Upper lobe of right lung (tissue), 1 donor: ENCODE measurements at places on chromosomes 4 and X. TPM values are rescaled to one million over a fixed set of nuclear protein-coding genes. Genes with fewer than 3 reads are reported as not detected.

ATP8A1 gene
- 79.3 TPM for total RNA-seq

GRCh38 chr4:186294160-186294559 is 28.2 kb downstream of the F11 start:
- H3K4me1 ChIP-seq, result no peaks in the 10 kb centered on the region
- no peak for DNase-seq
- no peaks in the 10 kb centered on the region for H3K36me3 ChIP-seq
- peaks cover 12% of the 10 kb centered on the region for H3K27me3 ChIP-seq
- no peak overlapping the region for H3K4me3 ChIP-seq
- H3K27ac ChIP-seq, result no peak overlapping the region

- no peak for DNase-seq
- H3K4me3 ChIP-seq, result no peak overlapping the region
- H3K27ac ChIP-seq, result no peak overlapping the region
- H3K27me3 ChIP-seq, result no peaks in the 10 kb centered on the region
- H3K4me1 ChIP-seq, result no peaks in the 10 kb centered on the region
These were observed 26.3 kb upstream of the ACTRT1 start for GRCh38 chrX:128078545-128078944.

DNA sequence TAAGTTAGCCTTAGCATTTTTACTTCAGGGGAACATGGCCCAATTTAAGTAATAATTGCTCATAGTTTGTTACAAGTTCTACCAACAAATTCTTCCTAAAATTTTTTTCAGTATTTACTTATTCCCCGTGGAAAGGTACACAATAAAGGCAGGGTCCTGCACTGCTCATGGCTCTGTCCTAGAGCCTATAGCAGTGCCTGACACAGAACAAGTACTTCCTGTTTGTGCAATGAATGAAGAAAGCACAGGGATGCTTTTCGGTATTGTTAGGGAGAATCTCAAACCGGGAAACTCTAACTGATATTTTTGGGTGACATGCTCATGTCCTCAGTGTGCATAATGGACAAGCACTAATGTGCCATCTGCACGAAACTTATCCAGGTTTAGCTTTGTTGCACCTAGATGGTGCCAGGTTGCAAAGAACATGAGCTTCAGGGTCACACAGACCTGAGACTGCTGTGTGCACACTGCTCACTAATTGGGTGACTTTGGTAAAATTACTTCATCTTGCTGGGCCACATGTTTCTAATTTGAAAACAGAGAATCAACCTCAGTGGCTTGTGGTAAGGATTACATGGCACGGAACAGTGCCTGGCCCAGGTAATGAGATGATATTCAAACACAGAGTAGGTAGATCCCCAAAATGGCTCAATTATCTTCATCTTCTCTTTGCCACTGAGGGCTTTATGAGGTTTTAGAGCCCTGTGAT is 175.8 kb upstream of the NPY2R start:
- H3K27ac ChIP-seq, result no peak overlapping the region
- H3K4me1 ChIP-seq, result no peaks in the 10 kb centered on the region
- H3K36me3 ChIP-seq, result no peaks in the 10 kb centered on the region
- no peak for DNase-seq
- H3K27me3 ChIP-seq, result no peaks in the 10 kb centered on the region

DNA sequence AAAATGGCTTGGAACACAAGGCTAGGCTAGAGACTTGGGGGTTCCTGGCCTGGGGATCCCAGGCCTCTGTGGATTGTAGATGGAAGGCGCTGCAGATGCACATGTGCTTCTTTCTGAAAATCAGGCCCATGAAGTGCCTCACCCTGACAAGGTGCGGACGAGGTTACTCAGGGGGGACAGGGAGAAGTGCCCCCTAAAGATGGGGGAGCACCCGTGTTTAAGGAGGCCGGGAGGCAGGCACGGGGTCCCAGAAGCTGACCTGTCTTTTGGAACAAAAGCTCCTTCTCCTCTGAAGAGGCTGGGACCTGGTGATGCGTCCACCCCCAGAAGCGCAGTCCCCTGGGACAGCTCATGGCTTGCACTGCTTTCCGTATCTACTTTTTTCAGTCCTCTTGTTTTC is 2.4 kb downstream of the PDZD4 start:
- no peak overlapping the region for H3K27ac ChIP-seq
- no peak for DNase-seq
- no peaks in the 10 kb centered on the region for H3K36me3 ChIP-seq
- no peaks in the 10 kb centered on the region for H3K4me1 ChIP-seq
- H3K27me3 ChIP-seq, result no peaks in the 10 kb centered on the region

GRCh38 chrX:122565952-122566351 is 618.1 kb upstream of the GRIA3 start:
- H3K27ac ChIP-seq, result no peak overlapping the region
- H3K27me3 ChIP-seq, result no peaks in the 10 kb centered on the region
- H3K4me1 ChIP-seq, result no peaks in the 10 kb centered on the region
- no peak for DNase-seq
- no peak overlapping the region for H3K4me3 ChIP-seq

DNA sequence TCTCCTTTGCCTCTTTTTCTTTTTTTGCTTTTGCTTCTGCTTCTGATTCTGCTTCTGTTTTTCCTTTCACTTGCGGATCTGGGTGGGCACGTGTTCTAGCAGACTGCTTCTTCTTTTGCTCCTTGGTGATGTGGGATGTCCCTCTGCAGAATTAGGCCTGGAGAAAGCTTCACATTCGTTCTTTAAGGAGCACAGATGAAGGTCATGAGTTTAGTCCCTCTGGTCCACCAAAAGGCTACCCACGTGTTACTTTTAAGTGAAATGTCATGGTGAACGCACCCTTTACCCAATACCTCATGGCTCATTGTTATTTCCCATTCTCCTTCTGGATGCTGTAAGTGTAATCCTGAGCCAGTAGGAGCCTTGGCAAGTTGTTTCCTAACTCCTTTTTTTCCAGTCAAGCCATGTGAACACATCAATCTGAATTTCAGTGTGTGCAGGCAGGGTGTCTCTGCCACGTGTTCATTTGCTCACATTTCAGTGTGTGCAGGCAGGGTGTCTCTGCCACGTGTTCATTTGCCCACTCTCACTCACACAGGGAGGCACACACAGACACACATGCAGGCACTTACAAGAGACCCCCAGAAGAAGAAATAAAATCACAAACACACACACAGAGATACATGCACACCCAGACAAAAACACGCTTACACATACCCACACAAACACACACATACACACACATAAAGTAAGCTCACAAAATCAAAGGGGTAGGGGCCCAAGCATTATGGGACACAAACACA is 36.9 kb downstream of the NBDY start:
- no peaks in the 10 kb centered on the region for H3K27me3 ChIP-seq
- H3K4me1 ChIP-seq, result peaks cover 5% of the 10 kb centered on the region
- no peak overlapping the region for H3K27ac ChIP-seq
- no peak overlapping the region for H3K4me3 ChIP-seq

GRCh38 chrX:140822861-140823260 is 113.3 kb downstream of the LINC00632 start:
- no peaks in the 10 kb centered on the region for H3K36me3 ChIP-seq
- no peaks in the 10 kb centered on the region for H3K4me1 ChIP-seq
- H3K27me3 ChIP-seq, result no peaks in the 10 kb centered on the region
- H3K27ac ChIP-seq, result no peak overlapping the region

DNA sequence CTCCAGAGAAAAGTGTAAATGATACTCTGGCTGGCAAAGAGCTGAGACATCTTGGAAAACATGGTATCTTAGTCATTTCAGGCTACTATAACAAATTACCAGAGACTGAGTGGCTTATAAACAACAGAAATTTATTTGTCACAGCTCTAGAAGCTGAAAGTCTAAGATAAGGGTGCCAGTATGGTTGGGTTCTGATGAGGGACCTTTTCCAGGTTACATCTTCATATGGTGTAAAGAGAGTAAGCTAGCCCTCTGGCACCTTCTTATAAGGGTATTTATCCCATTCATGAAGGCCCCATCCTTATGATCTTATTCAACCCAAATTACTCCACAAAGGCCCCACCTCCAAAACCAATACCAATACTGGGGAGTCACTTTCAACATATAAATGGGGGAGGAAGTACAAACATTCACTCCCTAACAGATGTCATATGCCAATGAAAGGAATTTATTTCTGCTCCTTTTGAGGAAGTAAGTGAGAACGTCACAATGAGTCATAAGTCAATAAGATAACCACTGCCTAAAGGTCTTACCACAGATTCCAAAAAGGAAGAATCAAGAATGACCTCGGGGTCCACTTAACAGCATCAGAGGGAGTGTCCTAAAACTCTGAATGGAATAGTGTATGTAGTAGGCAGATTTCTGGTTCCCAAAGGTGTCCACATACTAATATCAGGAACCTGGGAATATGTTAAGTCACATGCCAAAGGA is 246.6 kb downstream of the OPHN1 start:
- DNase-seq, result no peak
- no peaks in the 10 kb centered on the region for H3K27me3 ChIP-seq
- no peak overlapping the region for H3K4me3 ChIP-seq
- H3K36me3 ChIP-seq, result no peaks in the 10 kb centered on the region
- no peaks in the 10 kb centered on the region for H3K4me1 ChIP-seq

DNA sequence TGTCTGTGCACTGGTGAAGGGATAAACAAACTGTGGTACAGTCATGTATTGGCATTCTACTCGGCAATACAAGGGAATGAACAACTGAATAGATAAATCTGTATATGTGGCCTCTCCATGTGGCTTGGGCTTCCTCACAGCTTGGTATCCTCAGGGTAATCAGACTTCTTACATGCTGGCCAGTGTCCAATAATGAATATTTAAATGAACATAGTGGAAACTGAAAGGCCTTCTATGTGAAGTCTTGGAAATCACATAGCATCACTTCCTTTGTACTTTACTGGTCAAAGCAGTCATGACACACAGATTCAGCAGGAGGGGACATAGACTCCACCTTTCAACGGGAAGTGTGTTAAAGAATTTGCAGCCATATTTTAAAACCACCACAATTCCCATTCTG is 33.4 kb upstream of the GPR101 start:
- no peak overlapping the region for H3K4me3 ChIP-seq
- H3K4me1 ChIP-seq, result no peaks in the 10 kb centered on the region
- H3K27me3 ChIP-seq, result no peaks in the 10 kb centered on the region
- H3K27ac ChIP-seq, result no peak overlapping the region
- H3K36me3 ChIP-seq, result no peaks in the 10 kb centered on the region

DNA sequence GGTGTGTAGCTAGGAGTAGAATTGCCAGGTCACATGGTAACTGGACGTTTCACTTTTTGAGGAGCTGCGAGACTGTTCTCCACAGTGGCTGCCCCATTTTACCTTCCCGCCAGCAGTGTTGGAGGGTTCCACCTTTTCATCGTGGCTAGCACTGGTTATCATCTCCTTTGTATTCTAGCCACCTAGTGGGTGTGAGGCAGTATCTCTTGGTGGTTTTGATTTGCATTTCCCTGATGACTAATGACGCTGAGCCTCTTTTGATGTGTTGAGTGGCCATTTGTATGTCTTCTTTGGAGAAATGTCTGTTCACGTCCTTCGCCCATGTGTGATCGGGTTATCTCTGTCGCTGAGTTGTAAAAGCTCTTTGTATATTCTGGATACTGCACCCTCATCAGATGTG is 10.6 kb downstream of the ABCD1 start:
- no peaks in the 10 kb centered on the region for H3K4me1 ChIP-seq
- H3K36me3 ChIP-seq, result no peaks in the 10 kb centered on the region
- no peak overlapping the region for H3K27ac ChIP-seq
- H3K27me3 ChIP-seq, result no peaks in the 10 kb centered on the region
- no peak overlapping the region for H3K4me3 ChIP-seq

- H3K36me3 ChIP-seq, result no peaks in the 10 kb centered on the region
- H3K4me1 ChIP-seq, result no peaks in the 10 kb centered on the region
- H3K4me3 ChIP-seq, result no peak overlapping the region
- no peak for DNase-seq
- no peak overlapping the region for H3K27ac ChIP-seq
- H3K27me3 ChIP-seq, result no peaks in the 10 kb centered on the region
These were observed 246.9 kb upstream of the GIMD1 start for GRCh38 chr4:106615410-106615945.

DNA sequence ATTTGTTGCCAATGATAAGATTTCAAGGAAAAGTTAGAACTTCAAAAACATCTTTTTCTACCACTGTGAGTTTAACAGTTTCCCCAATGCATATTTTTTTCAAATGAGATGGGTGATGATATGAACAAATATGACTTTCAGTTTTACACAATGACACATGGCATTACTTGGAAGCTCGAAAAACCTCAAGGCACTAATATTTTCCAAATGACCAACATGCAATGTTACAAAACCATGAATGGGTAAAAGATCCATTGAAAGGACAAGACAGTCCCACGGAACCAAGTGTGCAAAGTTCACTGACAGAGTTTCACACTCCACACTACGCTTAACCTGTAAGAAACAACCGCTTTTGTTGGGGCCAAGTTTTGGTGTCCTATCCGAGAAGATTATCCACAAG is 84.5 kb downstream of the CD99L2 start:
- H3K27ac ChIP-seq, result no peak overlapping the region
- no peaks in the 10 kb centered on the region for H3K27me3 ChIP-seq
- H3K36me3 ChIP-seq, result no peaks in the 10 kb centered on the region
- no peak for DNase-seq
- no peak overlapping the region for H3K4me3 ChIP-seq

- no peaks in the 10 kb centered on the region for H3K36me3 ChIP-seq
- DNase-seq, result no peak
- H3K4me3 ChIP-seq, result no peak overlapping the region
- H3K4me1 ChIP-seq, result no peaks in the 10 kb centered on the region
- no peak overlapping the region for H3K27ac ChIP-seq
These were observed 301.6 kb downstream of the ARHGAP24 start for GRCh38 chr4:85776579-85776978.

- no peaks in the 10 kb centered on the region for H3K27me3 ChIP-seq
- H3K27ac ChIP-seq, result no peak overlapping the region
- H3K4me1 ChIP-seq, result no peaks in the 10 kb centered on the region
- no peak for DNase-seq
- no peak overlapping the region for H3K4me3 ChIP-seq
- H3K36me3 ChIP-seq, result no peaks in the 10 kb centered on the region
These were observed 113.0 kb upstream of the TLR3 start for GRCh38 chr4:185955826-185956543.

SFRP2 gene
- total RNA-seq, result 12.5 TPM

DNA sequence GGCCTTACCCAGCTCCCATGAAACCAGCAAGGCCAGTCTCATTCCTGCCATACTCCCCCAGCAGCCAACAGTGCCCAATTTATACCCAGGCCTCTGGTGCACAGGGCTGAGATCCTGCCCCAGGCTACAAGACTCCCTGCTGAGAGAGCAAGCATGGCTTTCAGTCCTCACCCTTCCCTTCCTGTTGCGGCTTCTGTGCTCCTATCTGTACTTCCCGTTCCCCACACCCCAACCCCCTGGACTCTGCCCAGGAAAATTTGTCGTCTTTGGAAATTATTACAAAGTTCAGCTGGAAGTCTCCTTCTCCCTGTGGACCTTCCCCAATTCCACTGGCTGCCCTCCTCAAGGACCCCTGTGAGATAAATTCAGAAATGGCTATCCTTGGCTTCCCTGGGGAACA is 84.1 kb upstream of the GK2 start:
- H3K27me3 ChIP-seq, result no peaks in the 10 kb centered on the region
- no peak overlapping the region for H3K4me3 ChIP-seq
- DNase-seq, result no peak
- no peak overlapping the region for H3K27ac ChIP-seq
- H3K4me1 ChIP-seq, result no peaks in the 10 kb centered on the region

GRCh38 chr4:138800421-138800820 is 215.2 kb upstream of the NOCT start:
- no peak overlapping the region for H3K4me3 ChIP-seq
- DNase-seq, result no peak
- H3K36me3 ChIP-seq, result no peaks in the 10 kb centered on the region
- H3K27ac ChIP-seq, result no peak overlapping the region
- no peaks in the 10 kb centered on the region for H3K4me1 ChIP-seq
